CD8-positive, alpha-beta memory T cell (primary cell): ENCODE measurements at places on chromosomes 2 and 18. TPM values are rescaled to one million over a fixed set of nuclear protein-coding genes. Genes with fewer than 3 reads are reported as not detected.

CCDC150 gene
- total RNA-seq: 7.9 TPM

POU3F3 gene
- total RNA-seq: not detected

RAD51AP2 gene
- not detected for total RNA-seq

SERPINB3 gene
- total RNA-seq: not detected

DNA sequence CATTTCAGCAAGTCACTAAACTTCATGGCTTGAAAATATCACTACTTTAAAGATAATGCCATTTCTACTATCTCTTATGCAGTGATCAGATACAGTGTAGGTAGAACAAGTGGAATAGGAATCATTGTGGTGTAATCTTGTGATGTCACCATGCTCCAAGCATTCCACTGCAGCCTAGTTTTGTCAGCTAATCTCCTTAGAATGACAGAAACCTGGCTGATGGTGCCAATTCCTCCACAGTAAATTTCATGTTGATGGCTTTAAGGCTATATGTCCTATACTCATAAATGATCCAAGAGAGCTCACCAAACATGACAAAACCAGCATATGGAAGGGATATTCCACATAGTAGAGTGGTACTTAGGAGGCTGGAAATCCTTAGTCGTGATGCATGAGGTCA, 184.9 kb downstream of the PDE1A start:
- H3K27ac ChIP-seq: no peak overlapping the region
- no peaks in the 10 kb centered on the region for H3K36me3 ChIP-seq
- no peaks in the 10 kb centered on the region for H3K4me1 ChIP-seq

DNA sequence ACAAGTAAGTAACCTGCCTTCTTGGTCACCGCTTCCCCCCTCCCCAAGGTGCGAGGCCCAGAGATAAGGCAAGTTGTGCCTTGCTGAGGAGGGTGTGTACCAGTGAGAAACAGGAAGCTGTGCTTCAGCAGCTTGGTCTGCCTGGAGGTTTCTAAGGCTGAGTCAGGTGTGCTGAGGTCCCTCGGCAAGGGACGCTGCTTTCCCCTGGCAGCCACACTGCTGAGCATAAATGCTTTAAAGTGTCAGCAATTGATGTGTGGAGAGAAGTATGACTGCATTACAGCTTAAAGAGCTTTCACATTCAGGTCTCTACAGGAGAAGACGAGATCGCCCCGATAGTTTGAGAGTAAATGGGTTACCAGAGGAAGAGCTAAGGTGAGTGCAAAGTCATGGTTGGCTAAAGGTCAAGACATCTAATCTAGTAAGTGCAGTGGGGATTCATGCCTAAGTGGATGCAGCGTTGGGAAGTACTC, 86.9 kb downstream of the LIMS1 start:
- H3K27me3 ChIP-seq: no peaks in the 10 kb centered on the region
- peaks cover 73% of the 10 kb centered on the region for H3K4me1 ChIP-seq
- DNase-seq: peak; percentile 40
- peak overlapping the region; percentile 41 for H3K27ac ChIP-seq
- no peaks in the 10 kb centered on the region for H3K36me3 ChIP-seq

DNA sequence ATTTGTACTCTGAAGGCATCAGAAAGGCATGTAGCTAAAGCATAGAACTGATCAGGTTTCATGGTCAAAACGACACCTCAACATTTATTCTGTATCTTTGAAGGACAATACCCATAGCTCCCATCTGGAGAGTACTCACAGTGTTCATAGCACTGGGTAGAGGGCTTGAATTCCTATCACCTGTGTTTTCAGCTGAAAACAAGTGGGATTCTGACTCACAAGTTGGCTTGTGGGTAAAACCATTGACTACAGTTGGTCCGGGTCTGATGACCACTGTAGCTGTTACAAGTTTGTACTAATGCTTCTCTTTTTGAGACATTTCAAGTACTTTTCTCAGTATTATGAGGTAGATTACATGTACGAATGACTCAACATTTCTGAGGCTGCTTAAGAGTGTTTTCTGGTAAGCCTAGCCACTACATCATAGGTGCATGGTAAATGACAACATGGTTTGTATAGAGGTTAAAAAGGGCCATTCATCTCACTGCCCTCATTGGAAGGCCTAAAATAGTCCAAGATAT, 68.6 kb upstream of the PELI1 start:
- DNase-seq: no peak
- H3K27me3 ChIP-seq: no peaks in the 10 kb centered on the region
- peaks cover 35% of the 10 kb centered on the region for H3K4me1 ChIP-seq
- peak overlapping the region; percentile 53 for H3K27ac ChIP-seq
- H3K4me3 ChIP-seq: peak overlapping the region; percentile 24
- no peaks in the 10 kb centered on the region for H3K36me3 ChIP-seq

GRCh38 chr2:105804266-105804665, 59.6 kb downstream of the NCK2 start:
- no peak overlapping the region for H3K27ac ChIP-seq
- DNase-seq: no peak
- peaks cover 84% of the 10 kb centered on the region for H3K4me1 ChIP-seq
- H3K4me3 ChIP-seq: no peak overlapping the region
- H3K27me3 ChIP-seq: no peaks in the 10 kb centered on the region
- H3K36me3 ChIP-seq: no peaks in the 10 kb centered on the region

DNA sequence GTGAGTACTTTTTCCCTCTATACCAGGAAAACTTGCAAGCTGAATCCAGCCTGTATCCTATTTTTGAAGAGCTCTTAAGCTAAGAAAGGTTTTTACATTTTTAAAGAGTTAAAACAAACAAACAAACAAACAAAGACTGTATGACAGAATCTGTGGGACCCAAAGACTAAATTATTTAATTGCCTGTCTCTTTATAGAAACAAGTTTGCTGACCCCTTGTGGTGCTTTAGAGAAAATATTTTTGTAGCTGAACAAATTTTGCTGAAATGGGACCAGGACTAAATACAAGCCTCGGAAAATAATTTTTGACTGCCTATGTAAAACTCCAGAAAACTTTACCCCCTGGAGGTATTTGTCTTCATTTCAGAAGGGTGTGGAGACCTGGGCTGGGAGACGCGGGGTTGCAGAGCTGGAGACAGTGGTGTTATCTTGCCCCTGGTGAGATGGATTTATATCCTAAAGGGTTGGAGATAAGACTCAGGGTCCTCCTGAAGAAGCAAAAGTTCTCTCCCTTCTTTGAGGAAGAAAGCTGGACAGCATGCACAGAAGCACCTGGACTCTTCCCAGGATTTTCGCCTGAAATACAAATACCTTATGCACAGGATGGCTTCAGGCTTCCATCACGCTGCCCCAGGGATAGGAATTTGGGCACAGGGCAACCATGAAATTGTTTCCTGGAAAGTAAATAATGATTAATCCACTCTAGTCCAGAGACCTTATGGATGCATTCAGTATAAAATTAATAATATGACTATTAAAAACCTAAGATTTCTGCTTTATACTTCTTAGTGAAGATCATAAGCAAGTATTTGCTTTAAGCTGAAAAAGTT, 54.3 kb downstream of the TMX3 start:
- no peak overlapping the region for H3K4me3 ChIP-seq
- no peak for DNase-seq
- H3K27ac ChIP-seq: no peak overlapping the region
- H3K36me3 ChIP-seq: no peaks in the 10 kb centered on the region

DNA sequence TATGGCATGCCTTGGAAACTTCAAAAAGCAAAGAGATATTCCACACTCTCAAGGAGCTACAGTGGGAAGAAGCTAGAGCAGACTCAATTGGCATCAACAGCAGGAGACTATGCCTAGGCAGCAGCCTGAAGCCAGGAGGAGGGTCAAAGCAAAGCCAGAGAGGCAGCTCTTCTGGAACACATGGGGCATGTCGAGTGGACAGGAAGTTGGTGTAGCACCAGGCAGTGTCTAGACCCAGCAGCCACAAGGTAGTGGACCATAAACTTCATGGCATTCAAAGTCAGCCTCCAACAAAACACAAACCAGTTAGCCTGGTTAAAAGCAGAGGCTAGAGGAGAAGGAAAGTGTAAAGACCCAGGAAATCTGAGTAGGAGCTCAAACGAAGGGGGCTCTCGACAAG, 311.2 kb upstream of the PKDCC start:
- H3K36me3 ChIP-seq: no peaks in the 10 kb centered on the region
- no peaks in the 10 kb centered on the region for H3K4me1 ChIP-seq
- H3K4me3 ChIP-seq: no peak overlapping the region
- H3K27me3 ChIP-seq: no peaks in the 10 kb centered on the region
- DNase-seq: no peak
- H3K27ac ChIP-seq: no peak overlapping the region

GRCh38 chr2:237465515-237466148, 21.4 kb upstream of the MLPH start:
- no peaks in the 10 kb centered on the region for H3K27me3 ChIP-seq
- no peak overlapping the region for H3K27ac ChIP-seq
- no peaks in the 10 kb centered on the region for H3K4me1 ChIP-seq
- no peak for DNase-seq
- H3K4me3 ChIP-seq: no peak overlapping the region
- H3K36me3 ChIP-seq: no peaks in the 10 kb centered on the region

DNA sequence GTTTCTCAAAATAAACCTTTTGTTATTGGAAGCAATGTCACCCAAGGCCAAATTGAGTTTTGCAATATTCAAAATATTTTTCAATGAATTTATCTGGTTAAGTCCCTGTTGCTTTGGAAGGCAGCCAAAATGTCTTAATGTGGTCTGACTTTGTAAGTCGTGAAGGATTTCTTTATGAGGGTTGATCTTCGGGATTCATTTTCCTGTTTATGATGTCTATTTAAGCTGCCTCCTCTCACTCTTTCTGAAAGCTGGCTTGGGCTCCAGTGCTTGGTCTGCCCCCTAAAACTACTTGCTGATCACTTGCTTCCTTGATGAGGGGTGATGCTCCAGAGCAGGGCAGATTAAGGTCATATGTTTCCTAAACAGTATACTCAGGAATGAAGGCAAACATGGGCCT, 141.1 kb downstream of the ANTXR1 start:
- H3K27me3 ChIP-seq: no peaks in the 10 kb centered on the region
- H3K36me3 ChIP-seq: no peaks in the 10 kb centered on the region
- no peak overlapping the region for H3K4me3 ChIP-seq
- H3K27ac ChIP-seq: no peak overlapping the region
